ENCODE measurements at places on chromosomes 16 and 17.

DNA sequence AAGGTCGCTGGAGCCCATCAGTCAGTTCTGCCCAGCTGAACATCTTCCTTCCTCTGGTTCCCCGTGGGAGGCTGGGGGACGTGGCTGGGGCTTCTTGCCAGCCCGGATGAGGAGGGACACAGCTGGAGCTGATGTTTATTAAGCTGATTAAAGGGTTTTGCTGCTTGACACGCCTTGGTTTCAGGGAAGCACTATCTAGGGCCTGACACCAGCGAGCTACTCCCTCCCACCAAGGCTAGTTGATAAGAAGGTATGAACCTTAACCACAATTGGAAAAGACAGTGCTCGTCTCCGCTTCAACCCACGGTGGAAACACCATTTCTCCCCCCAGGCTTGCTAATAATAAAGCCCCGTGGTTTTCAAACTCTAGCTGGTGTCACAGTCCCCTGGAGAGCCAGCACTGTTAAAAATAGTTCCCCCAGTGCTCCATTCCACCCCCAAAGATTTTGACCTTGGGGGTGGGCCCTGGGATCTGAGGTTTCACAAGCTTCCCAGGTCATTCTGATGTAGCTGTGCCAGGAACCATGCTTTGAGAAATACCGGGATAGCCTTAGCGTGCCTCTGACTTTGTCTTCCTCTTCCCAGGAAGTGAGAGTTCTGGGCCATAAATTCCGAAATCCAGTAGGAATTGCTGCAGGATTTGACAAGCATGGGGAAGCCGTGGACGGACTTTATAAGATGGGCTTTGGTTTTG lies 5.5 kb downstream of the DHODH start:
- no peak for DNase-seq

- no peak for DNase-seq
Observed at GRCh38 chr16:65066651-65067050, 55.2 kb downstream of the CDH11 start.

- no peak for DNase-seq
Observed at GRCh38 chr17:41635121-41636097, 11.0 kb upstream of the KRT17 start.

DNA sequence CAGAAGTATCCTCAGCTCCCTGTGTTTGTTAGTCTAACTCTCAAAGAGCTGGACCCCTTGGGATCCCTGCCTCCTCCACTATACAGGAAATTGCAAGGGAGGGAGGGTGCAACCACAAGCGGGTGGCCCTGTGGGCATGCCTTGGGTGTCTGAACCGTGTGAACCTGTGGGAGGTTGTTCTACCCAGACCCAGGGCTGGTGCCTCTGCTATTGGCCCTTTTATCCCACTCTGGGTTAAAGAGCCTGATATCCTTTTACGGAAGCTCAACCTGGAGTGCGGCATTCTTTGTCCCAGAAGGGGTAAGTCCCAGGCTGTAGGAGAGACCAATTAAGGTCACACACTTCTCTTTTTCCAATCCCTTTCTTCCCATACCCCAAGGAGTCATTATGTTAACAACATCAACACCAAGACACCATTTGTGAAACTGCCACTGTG lies 53.4 kb downstream of the ARSG start:
- no peak for DNase-seq

- peak; percentile 55 for DNase-seq
Observed at GRCh38 chr16:88812513-88813268, 963 bp upstream of the APRT start.

GRCh38 chr16:60064026-60064425 lies 1329.9 kb upstream of the GOT2 start:
- DNase-seq = no peak

DNA sequence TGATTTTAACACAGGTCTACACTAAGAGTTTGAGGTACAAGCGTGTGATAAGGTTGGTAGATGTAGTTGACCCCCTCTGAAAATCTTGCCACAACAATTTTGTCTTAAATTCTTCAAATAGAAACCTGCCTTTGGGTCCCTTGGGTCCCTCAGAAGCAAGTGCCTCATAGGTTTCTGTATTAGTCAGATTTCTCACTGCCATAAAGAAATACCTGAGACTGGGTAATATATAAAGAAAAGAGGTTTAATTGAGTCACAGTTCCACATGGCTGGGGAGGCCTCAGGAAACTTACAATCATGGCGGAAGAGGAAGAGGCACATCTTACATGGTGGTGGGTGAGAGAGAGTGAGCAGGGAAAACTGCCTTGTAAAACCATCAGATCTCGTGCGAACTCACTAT lies 301.2 kb downstream of the MAP2K6 start:
- DNase-seq = no peak

DNA sequence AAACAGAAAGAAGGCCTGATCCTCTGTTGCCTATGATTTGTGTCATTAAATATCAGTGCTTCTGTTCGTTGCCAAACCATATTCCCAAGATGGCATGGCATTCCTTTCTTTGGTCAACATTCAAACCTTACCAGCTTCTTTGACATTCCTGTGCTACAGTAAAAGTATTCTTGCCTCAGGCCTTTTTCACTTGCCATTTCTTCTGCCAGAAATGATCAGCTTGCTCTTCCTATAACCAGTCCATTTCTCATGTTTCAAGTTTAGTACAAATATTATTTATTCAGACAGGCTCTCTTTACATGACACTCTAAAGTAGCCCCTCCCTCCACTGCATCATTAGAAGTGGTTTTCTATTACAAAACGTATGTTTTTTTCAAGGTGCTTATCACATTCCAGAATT lies 278.3 kb downstream of the KCNJ2 start:
- no peak for DNase-seq

GRCh38 chr16:11614587-11615175 lies 28.0 kb upstream of the LITAF start:
- DNase-seq = no peak

DNA sequence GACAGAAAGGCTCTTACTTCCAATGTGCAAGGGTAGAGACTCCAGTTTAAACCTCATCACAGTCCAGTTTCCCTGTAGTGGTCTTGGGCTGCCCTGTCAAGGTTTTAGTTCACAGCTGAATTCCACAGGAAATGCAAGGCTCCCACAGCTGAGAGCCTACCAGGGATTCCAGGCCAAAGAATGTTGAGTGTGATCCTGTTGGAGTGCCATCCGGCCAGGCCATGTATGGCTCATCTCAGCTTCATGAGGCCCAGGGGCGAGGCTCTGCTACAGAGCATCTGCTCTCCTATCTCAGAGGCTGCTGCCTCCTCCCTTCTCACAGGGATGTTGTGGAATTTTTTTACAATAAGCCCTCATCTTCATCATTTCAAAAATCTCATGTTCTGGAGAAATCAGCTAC lies 239.8 kb upstream of the CCL2 start:
- no peak for DNase-seq

- DNase-seq = no peak
Observed at GRCh38 chr17:43578699-43579565, 32.8 kb upstream of the ETV4 start.

DNA sequence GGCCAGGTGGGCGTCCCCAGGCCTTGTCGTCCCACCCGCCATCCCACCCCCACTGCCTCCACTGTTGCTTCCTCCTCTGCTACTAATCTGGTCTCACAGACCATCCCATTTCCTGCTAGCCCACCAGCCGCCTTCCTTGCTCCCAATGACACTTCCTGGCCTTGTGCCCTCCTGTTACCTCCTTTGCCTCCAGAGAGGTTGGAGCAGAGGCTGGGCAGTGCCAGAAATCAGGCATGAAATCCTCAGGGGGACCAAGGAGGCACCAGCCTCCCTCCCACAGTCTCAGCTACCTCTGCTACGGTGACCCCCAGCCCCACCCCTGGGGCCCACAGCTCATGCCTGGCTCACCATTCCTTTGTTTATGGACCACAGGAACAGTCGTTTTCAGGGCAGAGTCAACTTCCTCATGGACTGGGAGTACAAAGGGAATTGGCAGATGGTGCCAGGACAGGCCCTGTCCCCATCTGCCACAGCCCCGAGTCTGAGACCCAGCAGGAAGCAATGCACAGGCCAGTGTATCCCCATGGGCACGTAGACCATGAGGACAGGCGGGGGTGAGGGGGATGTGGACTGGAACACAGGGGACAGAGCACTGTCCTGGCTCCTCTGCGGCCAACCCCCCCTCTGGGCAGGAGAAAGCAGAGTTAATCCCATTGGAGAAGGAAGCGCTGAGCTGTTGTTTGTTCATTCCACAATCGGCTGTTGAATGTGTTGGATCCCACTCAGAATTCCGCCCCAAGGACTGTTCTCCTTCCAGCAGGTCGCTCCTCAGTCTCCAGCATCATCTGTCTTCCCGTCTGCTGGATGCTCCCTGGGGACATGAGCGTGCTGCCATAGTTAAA lies 2.2 kb upstream of the CDH5 start:
- peak; percentile 41 for DNase-seq

DNA sequence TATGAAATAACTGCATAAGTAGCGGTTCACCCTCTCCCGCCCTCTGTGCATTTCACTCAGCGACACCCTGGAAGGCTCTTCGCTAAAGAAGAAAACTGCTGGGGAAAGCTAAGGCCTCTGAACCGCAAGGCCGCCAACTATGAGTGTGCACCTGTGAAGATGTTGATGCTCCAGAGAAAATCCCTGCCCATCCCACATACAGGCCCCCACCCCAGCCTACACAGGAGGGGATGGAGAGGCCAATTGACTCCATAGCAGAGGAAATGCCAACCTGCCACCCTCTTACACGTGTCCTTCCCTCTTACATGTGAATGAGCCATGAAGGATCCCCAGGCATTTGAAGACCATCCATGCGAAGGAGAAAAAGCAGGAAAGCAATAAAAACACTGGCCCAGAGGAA lies 104.8 kb downstream of the MGAT5B start:
- no peak for DNase-seq

GRCh38 chr16:12801511-12802042 lies 2.1 kb downstream of the CPPED1 start:
- DNase-seq = peak; percentile 31

GRCh38 chr16:87324411-87325275 lies 7.5 kb upstream of the C16orf95 start:
- DNase-seq = no peak

DNA sequence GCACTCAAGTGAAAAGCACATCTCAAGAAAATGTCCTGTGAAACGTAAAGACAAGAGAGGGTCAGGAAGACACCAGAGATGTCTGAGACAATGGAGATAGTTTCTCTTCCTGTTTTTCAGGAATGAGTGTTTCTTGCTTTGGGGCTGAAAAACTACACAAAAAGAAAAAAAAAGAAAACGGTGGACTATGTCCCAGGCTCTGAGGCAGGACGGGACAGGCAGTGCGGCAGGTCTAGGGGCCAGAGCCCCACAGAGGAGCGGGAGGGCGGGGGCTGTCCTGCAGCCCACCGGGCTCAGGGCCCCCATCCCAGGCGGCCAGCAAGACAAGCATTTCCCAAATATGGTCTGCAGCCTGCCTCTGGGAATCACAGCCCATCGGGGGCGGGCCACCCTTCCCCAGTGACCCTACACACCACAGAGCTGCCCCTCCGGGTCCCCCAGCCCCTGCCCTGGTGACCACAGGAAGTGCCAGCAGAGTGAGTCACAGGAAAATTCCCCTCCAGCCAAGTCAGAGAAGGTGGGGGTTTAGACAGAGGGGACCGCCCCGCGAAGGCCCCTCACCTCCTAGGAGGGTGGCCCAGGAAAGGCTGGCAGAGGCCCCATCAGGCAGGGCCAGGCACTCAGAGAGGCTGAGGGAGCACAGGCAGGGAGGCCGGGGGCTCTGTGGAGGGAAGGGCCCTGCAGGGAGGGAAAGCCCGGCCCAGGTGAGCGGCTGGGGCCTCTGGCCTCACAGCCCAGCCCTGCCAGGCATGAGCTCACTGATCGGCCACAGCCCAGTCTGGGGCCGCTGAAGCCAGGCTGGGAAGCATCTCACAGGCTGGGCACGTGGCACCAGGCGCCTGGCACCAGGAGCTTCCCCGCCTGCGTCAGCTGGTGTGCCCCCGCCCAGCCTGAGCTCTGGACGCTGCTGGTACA lies 6.3 kb downstream of the BCAR1 start:
- peak; percentile 65 for DNase-seq

DNA sequence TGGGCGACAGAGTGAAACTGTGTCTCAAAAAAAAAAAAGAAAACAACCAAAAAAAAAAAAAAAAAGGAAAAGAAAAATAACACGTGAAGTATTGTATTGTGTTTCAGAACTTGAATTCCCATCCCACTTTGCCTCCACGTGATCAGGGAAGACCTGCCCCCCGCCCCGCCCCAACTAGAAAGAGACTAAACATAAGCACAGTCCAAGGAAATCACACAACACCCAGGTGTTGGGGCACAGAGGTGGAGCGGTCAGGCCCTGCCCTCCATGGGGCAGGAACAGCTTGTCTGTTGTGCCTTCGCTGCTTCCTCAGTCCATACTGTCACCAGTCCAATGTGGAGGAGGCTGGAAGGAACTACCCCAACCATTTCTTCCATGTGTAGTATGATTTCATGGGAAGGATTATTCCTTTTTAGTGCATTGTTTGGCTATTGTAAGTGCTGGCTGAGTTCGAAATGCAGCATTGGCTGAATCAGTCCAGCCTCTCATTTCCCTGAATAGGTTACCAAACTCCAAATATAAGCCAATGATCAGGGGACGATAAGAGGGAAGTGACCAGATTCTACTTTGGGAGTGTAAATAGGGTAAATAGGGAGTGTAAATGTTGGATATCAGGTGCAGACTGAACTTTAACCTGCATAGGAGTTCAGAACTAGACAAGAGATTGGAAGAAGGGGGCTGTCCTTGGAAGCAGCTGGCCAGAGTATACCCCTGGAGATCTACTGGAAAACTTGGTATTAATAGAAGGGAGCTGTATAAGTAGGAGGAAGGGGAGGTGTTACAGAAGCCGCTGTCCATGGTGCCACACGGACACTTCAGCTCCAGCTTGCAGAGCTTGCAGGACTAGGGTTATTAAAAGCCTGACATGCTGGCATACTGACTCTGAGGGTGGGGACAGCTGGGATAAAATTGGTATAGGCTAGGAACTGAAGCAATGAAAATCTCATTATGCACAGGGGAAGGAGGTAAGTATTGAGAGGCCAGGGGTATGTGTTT lies 50.7 kb downstream of the TANGO6 start:
- no peak for DNase-seq

Data from colonic mucosa (tissue), 4 donors.